Hair follicular keratinocyte (primary cell): ENCODE measurements at places on chromosomes 13 and 19. TPM values are rescaled to one million over a fixed set of nuclear protein-coding genes. Genes with fewer than 3 reads are reported as not detected.

The ZNF528 gene
- 9.5 and 12.1 TPM in 2 replicates for total RNA-seq

The VAV1 gene
- total RNA-seq = 0.08 and 5.6 TPM in 2 replicates

The ZNF8 gene
- 2.4 and 4.3 TPM in 2 replicates for total RNA-seq

The LRRC25 gene
- not detected in 2 replicates for total RNA-seq
